Common myeloid progenitor, CD34-positive (primary cell): ENCODE measurements at places on chromosomes 3 and 15.

DNA sequence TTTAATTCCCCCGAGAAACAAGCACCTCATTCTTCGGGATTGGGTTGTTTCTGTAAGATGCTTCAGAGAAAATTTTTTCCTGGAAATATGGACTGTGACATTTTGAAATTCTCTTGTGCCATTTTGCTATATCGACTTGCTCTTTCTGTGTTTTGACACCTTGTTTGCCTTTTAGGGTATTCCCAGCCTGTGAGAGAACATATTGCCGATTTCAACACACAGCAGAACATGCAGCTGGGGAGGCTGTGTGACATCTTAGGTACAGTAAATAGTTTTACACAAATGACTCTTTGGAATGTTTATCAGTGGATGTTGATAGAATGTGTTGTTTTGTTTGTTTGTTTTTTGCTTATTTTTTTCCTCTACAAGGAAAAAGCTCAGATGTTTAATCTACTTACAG lies 130.2 kb downstream of the IQCH start:
- no peaks in the 10 kb centered on the region for H3K36me3 ChIP-seq
- no peak for DNase-seq
- H3K27ac ChIP-seq = no peak overlapping the region
- H3K27me3 ChIP-seq = no peaks in the 10 kb centered on the region

DNA sequence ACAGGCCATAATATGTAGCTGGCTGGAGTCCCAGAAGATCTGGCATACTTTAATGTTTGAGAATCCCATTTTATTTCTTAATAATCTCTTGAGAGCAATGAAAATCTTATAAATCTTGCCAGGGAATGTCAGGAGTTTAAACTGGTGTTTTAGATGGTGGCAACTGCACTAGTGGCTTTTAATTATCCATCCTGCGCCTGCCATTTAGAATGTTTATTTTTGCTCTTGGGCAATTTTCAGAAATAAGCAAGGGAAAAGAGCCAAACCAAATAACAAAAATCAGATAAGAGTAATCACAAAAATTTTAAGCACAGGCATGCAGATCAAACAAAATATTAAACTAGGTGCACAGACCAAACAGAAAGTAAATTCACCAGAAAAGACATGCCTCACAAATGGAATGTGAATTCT lies 41.9 kb upstream of the UBP1 start:
- no peak for DNase-seq
- H3K4me1 ChIP-seq = no peaks in the 10 kb centered on the region
- H3K36me3 ChIP-seq = no peaks in the 10 kb centered on the region
- no peak overlapping the region for H3K4me3 ChIP-seq

DNA sequence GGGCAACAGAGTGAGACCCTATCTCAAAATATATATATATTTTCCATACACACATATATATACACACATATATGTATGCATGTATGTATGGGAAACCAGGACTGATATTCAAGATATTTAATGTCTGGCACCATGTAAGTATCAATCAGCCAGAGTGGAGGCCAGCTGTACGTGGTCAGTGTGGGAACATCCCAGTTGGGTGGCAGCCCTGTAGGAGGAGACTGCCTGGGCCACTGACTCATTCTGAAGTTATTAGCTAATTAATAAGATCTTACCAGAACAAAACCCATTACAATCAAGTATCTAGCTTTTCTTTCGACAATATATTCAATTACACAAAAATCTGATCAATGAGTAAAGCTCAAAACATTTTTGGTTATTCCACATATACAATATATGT lies 85.1 kb upstream of the OCA2 start:
- no peaks in the 10 kb centered on the region for H3K4me1 ChIP-seq
- H3K36me3 ChIP-seq = peaks cover 31% of the 10 kb centered on the region
- DNase-seq = no peak
- no peaks in the 10 kb centered on the region for H3K27me3 ChIP-seq
- H3K4me3 ChIP-seq = no peak overlapping the region

DNA sequence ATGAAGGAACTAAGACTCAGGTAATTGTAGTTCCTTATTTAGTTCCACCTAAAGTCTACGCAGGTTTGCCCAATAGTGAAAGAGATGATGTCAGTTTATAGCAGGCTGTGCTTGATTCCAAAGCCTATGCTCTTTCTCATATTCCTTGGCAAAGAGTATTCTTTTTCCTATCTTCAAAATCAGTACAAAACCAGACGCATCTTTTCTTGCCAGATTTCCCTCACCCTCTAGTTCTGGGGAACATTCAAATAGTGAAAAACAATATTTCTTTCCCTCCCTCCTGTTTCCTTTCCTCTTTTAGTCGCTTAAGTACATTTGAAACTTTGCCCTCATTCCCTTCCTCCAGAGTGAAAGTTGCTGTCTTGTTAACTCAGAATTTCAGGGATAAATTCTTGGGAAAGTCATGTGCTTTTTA lies 134.6 kb upstream of the PDZRN3 start:
- no peak overlapping the region for H3K27ac ChIP-seq
- H3K36me3 ChIP-seq = no peaks in the 10 kb centered on the region
- DNase-seq = no peak

- DNase-seq = no peak
- no peaks in the 10 kb centered on the region for H3K27me3 ChIP-seq
- no peak overlapping the region for H3K4me3 ChIP-seq
- no peaks in the 10 kb centered on the region for H3K36me3 ChIP-seq
These were observed 304.4 kb upstream of the TGFBR2 start for GRCh38 chr3:30302027-30302426.

DNA sequence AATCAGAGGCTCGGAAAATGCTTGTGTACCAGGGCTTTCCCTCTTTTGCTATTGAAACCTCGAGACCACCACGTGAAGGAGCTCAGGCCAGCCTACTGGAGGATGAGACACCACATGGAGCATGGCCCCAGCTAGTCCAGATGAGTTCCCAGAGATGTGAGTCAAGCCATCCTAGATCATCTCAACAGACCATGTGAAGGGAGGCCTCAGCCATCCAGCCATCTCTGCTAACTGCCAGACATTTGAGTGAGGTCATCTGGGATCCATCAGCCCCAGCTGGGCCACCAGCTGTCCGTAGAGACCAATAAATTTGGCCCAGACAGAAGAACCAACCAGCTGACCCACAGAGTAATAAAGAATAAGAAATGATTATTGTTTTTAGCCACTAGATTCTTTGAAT lies 62.8 kb upstream of the PROK2 start:
- peaks cover 5% of the 10 kb centered on the region for H3K4me1 ChIP-seq
- no peaks in the 10 kb centered on the region for H3K27me3 ChIP-seq
- H3K27ac ChIP-seq = no peak overlapping the region
- H3K4me3 ChIP-seq = no peak overlapping the region
- H3K36me3 ChIP-seq = no peaks in the 10 kb centered on the region

DNA sequence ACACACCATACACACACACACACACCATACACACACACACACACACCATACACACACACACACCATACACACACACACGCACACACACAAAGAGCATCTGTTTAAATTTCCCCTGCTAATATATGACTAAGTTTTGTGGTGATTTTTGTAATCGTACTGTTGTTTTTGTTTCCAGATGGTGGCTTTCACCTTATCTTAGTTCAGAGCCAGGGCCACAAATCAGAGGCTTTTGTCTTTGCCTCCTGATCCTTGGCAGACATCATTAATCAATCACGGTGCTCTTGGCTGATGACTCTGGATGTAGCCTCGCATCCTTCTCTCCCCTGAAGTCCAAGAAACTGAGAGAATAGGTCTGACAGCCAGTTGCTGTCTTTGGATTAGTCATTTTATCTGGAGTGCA lies 52.1 kb downstream of the EDEM1 start:
- DNase-seq = no peak
- no peaks in the 10 kb centered on the region for H3K4me1 ChIP-seq
- H3K27me3 ChIP-seq = no peaks in the 10 kb centered on the region
- no peak overlapping the region for H3K4me3 ChIP-seq

- H3K4me3 ChIP-seq = no peak overlapping the region
- no peak for DNase-seq
- H3K27ac ChIP-seq = no peak overlapping the region
- no peaks in the 10 kb centered on the region for H3K27me3 ChIP-seq
- H3K36me3 ChIP-seq = no peaks in the 10 kb centered on the region
These were observed 118.4 kb upstream of the TMC3 start for GRCh38 chr15:81492331-81492968.
